ENCODE measurements at places on chromosomes 6 and 20.

GRCh38 chr6:14276667-14277404, 159.3 kb downstream of the CD83 start:
- no peaks in the 10 kb centered on the region for H3K36me3 ChIP-seq
- no peak for DNase-seq
- no peaks in the 10 kb centered on the region for H3K4me1 ChIP-seq
- no peak overlapping the region for H3K27ac ChIP-seq
- no peak overlapping the region for H3K4me3 ChIP-seq
- no peaks in the 10 kb centered on the region for H3K27me3 ChIP-seq

DNA sequence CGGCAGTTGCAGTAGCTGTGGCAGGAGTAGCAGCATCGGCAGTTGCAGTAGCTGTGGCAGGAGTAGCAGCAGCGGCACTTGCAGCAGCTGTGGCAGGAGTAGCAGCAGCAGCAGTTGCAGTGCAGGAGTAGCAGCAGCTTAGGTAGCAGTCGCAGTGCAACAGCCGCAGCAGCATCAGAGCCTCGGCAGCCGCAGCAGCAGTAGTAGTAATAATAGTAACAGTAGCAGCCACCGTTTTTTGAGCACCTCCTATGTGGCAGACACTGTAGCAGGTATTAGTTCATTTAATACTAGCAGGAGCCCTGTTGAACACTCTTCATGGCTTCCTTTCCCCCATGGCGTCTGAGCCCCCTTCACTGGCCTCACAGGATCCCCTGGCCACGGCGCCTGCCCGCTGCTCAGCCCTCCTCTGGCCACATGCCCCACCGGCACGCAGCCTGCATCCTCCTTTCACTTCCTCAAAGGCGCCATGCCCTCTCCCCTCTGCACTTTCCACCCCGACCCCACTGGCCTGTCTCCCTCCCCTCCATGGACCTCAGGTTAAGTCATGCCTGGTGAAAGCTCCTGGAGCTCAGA, 19.1 kb upstream of the IRF4 start:
- peak; percentile 10 for DNase-seq
- no peak overlapping the region for H3K27ac ChIP-seq
- no peaks in the 10 kb centered on the region for H3K27me3 ChIP-seq
- H3K4me1 ChIP-seq, result no peaks in the 10 kb centered on the region
- no peak overlapping the region for H3K4me3 ChIP-seq

DNA sequence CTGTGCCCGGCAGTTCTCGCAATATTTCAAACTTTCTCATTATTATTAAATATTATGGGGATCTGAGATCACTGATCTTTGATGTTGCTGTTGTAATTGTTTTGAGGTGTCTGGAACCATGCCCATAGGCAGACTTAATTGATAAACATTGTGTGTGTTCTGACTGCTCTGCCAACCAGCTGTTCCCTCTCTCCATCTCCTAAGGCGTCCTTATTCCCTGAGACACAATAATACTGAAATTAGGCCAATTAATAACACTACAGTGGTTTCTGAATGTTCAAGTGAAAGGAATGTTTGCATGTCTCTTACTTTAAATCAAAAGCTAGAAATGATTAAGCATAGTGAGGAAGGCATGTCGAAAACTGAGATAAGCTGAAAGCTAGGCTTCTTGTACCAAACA, 7.6 kb downstream of the MAPK14 start:
- H3K27ac ChIP-seq, result no peak overlapping the region
- peaks cover 26% of the 10 kb centered on the region for H3K4me1 ChIP-seq
- H3K36me3 ChIP-seq, result no peaks in the 10 kb centered on the region
- no peak for DNase-seq
- no peaks in the 10 kb centered on the region for H3K27me3 ChIP-seq

GRCh38 chr6:157159348-157159747, 164.0 kb downstream of the TMEM242 start:
- H3K27me3 ChIP-seq, result no peaks in the 10 kb centered on the region
- no peaks in the 10 kb centered on the region for H3K36me3 ChIP-seq
- no peak for DNase-seq
- H3K4me1 ChIP-seq, result peaks cover 6% of the 10 kb centered on the region
- no peak overlapping the region for H3K4me3 ChIP-seq
- H3K27ac ChIP-seq, result no peak overlapping the region

DNA sequence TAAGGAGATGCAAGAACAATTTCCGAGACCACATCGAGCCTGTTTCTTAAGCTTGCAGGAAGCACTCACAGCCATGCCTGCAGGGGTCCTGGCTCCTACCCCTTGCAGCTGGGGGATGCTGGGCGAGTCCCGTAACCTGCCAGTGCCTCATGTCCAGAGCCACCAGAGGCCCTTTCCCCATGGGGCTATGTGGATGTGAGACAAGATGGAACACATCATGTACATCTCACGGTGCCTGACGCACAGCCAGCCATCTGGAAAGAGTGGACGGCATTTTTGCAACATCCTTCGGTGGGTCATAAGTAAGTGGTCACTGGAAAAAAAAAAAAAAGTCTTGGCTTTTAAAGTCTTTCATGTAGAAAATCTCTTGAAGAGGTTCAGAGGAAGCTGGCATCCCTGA, 72.8 kb downstream of the CDH4 start:
- DNase-seq, result no peak
- H3K27ac ChIP-seq, result no peak overlapping the region
- H3K36me3 ChIP-seq, result no peaks in the 10 kb centered on the region
- H3K27me3 ChIP-seq, result peaks cover 2% of the 10 kb centered on the region
- no peaks in the 10 kb centered on the region for H3K4me1 ChIP-seq

DNA sequence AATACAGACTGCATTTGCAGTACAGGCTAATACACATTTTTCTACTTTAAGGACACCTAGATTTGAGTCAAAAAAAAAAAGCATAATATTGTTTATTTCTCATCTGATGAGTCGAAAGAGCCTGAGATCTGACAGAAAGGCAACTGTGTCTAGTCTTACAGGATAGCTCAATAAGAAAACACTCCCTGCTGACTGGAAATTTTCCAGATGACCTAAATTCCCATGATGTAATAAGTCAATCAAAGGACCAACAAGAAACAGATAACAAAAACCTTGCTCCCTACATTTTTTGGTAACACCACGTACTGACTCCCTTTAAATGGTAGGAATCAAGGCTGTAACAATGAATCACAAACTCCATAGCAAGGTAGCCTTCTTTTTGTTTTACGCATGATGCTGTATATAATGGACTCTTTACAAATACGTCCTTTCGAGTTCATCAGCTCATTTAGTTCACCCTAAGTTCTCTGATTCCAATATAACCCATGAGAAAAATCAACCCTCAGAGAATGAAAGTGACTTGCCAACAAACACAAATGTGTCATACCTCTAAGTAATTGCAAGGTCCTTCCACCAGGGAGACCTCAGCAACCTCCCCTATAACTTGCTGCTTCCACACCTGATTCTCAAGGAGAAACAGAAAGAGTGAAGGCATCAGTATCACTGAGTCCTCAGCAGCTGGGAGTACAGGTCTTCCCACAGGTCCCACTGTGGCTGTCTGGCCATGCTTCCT, 12.1 kb downstream of the TBX18 start:
- DNase-seq, result no peak
- H3K4me3 ChIP-seq, result no peak overlapping the region
- H3K4me1 ChIP-seq, result no peaks in the 10 kb centered on the region
- peaks cover 2% of the 10 kb centered on the region for H3K27me3 ChIP-seq

- no peaks in the 10 kb centered on the region for H3K36me3 ChIP-seq
- no peak for DNase-seq
- no peak overlapping the region for H3K4me3 ChIP-seq
- H3K27me3 ChIP-seq, result no peaks in the 10 kb centered on the region
- no peaks in the 10 kb centered on the region for H3K4me1 ChIP-seq
- H3K27ac ChIP-seq, result peak overlapping the region; percentile 77
These were observed 17.5 kb downstream of the CPNE5 start for GRCh38 chr6:36821581-36822335.

- no peak overlapping the region for H3K27ac ChIP-seq
- H3K4me1 ChIP-seq, result no peaks in the 10 kb centered on the region
- H3K27me3 ChIP-seq, result no peaks in the 10 kb centered on the region
- no peaks in the 10 kb centered on the region for H3K36me3 ChIP-seq
- H3K4me3 ChIP-seq, result no peak overlapping the region
These were observed 329.6 kb upstream of the RSPO3 start for GRCh38 chr6:126788861-126789365.

- DNase-seq, result no peak
- no peaks in the 10 kb centered on the region for H3K27me3 ChIP-seq
- no peaks in the 10 kb centered on the region for H3K4me1 ChIP-seq
These were observed 139.2 kb downstream of the AHI1 start for GRCh38 chr6:135358251-135358821.

DNA sequence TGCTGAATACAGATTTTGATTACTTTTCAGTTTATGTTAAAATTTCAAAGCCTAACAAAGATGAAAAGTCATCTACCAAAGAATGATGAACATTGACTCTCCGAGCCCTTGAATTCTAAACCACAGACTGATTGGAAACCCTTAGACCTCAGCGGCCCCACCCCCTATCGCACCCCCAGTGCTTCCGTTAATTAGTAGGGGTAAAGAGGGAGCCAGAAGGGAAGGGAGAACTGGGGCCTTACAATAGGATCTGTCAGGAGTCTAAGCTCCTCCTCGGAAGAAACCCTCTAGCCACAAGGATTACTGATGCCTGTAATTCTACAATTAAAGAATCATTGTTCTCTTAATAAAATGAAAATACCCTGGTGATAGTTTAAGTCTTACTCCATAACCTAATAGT, 79.7 kb upstream of the JARID2 start:
- H3K4me1 ChIP-seq, result no peaks in the 10 kb centered on the region
- no peaks in the 10 kb centered on the region for H3K36me3 ChIP-seq
- no peak overlapping the region for H3K27ac ChIP-seq
- no peak overlapping the region for H3K4me3 ChIP-seq

DNA sequence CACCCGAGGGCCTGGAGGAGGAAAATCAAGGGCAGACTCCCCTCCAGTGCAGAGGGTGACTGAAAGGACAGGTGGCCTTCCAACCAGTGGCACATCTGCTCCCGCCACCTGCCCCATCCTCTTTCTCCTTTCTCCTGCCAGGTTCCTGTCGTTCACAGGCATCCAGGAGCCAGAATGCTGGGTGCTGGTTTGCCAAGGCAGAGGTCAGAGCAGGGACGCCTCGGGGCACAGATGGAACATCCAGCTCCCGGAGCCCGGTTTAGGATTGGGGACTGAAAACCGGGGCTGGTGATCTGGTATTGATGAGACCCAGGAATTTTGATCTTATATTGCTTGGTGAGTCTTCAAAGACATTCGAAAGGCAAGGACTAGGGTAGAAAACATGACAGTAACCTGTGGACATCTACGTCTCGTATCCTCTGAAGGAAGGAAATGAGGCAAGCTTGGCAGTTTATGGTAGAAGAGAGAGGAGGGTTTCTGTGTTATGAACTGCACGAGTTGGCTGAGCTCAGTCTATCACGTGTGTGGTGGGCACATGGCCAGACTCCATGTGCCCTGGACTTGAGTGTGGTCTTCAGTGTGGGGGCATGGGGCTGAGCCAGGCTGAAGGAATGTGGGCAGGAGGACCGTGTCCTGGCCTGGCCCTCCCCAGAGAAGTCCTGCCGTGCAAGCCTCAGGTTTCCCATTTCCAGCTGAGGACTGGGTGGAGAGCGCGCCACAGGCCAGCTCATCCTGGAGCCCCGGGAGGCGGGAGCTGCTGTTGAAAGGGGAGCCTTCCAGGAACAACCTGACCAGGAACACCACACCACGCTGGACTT, 74.2 kb downstream of the IRF4 start:
- H3K27me3 ChIP-seq, result peaks cover 5% of the 10 kb centered on the region
- no peak overlapping the region for H3K4me3 ChIP-seq
- no peak overlapping the region for H3K27ac ChIP-seq

DNA sequence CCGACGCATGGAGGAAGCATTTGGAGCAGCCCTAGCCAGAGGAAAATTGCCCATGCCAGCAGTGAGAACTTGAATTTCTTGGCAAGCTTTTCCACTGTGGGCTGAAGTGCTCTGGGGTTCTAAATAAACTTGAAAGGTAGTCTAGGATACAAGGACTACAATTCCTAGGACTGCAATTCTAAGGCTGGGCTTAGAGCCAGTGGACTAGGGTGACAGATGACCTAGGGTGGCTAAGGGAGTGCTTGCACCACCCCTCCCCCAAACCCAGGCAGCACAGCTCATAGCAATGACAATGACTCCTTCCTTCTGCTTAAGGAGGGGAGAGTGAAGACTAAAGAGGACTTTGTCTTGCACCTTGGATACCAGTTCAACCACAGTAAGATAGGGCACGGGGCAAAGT, 122.3 kb downstream of the THBS2 start:
- no peak overlapping the region for H3K27ac ChIP-seq
- no peak overlapping the region for H3K4me3 ChIP-seq
- DNase-seq, result no peak
- no peaks in the 10 kb centered on the region for H3K27me3 ChIP-seq
- no peaks in the 10 kb centered on the region for H3K4me1 ChIP-seq

DNA sequence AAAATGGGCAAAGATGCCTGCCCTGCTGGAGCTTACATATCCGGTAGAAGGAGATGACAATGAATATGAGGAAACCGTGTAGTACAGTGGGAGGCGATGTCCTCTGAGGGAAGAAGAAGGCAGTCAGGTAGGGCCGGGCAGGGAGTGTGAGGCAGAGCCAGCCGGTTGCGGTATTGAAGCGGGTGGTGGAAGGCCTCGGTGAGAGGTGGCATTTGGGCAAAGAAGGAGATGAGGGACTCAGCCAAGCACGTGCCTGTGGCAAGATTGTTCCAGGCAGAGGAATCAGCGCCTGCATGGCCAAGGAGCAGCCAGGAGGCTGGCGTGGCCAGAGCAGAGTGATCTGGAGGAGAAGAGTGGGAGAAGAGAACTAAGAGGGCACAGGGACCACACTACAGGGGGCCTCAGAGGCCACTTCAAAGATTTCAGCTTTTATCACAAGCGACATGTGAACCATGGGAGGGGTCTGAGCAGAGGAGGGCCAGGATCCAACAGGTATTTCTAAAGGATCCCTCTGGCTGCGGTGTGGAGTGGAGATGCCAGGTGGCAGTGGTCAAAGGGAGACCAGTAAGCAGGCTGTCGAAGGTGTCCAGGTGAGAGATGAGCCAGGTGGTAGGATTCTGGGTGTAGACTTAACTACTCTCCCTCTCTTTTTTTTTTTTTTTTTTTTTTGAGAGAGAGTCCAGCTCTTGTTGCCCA, 13.8 kb downstream of the MDFI start:
- no peak overlapping the region for H3K27ac ChIP-seq
- H3K4me1 ChIP-seq, result peaks cover 43% of the 10 kb centered on the region
- H3K27me3 ChIP-seq, result no peaks in the 10 kb centered on the region
- H3K4me3 ChIP-seq, result no peak overlapping the region
- no peaks in the 10 kb centered on the region for H3K36me3 ChIP-seq

DNA sequence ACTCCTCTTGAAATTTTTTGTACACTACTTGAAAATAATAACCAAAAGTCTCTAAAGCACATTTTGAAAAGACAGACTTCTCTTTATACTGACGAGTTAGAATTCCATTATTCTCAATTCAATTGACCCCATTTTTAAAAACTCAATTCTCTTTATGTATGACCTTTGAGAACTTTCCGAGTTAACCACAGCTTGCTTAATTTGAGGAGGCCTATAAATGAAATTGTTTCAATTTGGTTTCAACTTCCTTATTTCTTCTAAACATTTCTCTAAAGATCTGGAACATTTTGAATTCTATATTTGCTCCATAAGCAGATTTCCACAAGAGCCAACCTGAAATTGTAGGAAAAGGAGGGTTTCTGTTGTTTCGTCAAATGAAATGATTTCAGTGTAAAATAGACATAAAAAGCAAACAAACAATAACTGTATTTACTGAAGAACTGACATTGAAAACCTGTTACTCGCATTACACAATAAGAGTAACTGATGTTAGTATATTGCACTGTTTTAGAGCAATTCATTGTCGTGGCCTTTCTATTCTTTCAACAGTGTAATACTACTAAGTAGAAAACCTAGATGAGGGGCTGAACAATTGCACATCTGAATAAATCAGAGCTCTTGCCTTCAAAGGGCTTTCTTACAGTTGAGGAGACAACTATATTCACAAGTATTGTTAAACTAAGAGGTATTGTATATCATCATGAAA, 223.6 kb downstream of the HIVEP2 start:
- no peak for DNase-seq
- no peaks in the 10 kb centered on the region for H3K4me1 ChIP-seq
- no peak overlapping the region for H3K27ac ChIP-seq
